ENCODE measurements at places on chromosomes 12 and 14.

DNA sequence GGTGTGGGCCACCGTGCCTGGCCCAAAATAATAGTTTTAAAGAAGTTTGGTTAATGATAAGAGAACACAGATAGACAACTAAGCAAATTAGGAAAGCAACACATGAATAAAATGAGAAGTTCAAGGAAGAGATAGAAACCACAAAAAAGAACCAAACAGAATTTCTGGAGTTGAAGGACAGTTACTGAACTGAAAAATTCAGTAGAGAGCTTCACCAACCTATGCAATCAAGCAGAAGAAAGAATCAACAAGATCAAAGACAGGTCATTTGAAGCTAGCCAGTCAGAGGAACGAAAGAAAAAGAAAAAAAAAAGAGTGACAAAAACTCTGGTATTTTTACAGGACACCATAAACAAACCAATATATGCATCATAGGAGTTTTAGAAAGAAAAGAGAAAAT is 15.4 kb upstream of the KRT83 start:
- no peak for DNase-seq

GRCh38 chr14:49105512-49105911 is 480.7 kb downstream of the RPS29 start:
- no peak for DNase-seq

- DNase-seq, result no peak
These were observed 25.9 kb downstream of the CD9 start for GRCh38 chr12:6226002-6226678.

DNA sequence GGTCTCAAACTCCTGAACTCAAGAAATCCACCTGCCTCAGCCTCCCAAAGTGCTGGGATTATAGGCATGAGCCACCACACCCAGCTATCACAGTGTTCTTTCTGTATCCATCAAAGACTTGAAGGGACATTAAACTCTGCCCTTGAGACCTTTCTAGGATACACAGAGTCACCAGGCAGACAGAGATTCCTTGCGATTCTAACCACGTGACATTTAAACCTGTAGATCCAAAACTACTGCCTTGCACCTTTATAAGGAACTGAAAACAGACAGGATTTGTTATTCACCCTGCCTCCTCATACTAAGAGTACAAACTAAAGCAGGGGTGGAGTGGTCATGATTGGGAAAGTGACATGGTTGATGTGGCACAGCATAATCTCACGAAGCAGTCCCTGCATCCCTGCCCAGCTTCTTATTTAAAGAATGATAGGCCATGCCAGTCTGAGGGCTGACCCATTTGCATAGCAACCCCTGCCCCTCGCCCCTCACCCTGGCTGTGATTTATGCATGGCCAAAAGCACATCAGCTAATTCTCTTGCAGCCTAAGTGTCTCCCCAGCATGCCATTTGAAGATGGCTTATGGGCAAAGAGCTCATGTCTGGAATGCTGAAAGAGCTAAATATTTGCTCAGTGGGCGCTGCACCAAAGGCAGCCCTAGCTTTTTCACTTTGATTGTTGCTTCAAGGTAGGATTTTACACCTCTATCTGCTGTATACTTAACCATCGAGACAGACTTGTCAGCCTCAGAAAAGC is 43.2 kb upstream of the MYBPC1 start:
- no peak for DNase-seq

- no peak for DNase-seq
These were observed 39.4 kb downstream of the DUSP16 start for GRCh38 chr12:12523229-12523628.

DNA sequence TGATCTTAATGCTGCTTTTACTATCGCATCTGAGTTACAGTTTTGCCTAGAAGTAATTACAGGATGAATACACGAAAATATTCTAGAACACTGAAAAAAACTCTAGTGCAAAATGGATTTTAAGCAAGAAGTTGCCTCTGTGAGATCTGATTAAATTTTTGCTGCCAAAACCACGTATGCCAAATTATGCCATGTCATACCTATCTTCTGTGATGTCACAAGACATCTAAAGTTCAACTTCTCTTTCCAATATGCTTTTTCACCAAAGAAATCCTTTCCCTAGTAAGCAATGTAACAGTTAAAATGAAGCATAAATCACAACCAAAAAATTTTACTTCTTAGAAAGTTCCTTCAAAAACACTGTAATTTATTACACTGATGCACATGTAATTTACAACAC is 39.6 kb downstream of the HECTD4 start:
- DNase-seq, result no peak

DNA sequence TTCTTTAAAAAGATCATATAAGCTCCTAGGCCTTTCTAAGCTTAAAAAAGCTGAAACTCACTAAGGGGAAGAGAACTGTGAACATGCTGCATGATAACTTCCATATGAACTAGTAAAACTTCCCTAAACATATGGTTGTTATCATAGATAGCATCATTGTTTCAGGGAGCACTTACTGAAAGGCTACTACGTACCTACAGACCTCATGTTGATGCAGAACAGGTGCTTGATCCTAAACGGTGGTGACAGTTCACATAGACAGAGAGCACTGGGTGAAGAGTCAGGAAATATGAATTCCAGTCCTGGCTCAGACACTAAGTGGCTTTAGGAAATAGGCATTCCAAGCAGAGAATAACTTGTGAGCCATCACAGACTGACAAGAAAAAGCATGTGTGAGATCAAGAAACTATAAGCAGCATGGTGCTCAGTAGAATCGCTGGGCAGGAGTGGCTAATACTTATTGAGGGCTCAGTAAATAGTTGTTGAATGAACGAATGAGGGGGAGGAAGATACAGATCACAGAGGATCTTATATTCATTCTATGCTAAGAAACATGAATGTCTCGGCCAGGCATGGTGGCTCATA is 78.4 kb upstream of the NUDT4 start:
- no peak for DNase-seq

GRCh38 chr12:6778217-6778573 is 5.9 kb downstream of the LAG3 start:
- no peak for DNase-seq
